Renal cortical epithelial cell (primary cell): ENCODE measurements at places on chromosomes 1 and 21. TPM values are rescaled to one million over a fixed set of nuclear protein-coding genes. Genes with fewer than 3 reads are reported as not detected.

DNA sequence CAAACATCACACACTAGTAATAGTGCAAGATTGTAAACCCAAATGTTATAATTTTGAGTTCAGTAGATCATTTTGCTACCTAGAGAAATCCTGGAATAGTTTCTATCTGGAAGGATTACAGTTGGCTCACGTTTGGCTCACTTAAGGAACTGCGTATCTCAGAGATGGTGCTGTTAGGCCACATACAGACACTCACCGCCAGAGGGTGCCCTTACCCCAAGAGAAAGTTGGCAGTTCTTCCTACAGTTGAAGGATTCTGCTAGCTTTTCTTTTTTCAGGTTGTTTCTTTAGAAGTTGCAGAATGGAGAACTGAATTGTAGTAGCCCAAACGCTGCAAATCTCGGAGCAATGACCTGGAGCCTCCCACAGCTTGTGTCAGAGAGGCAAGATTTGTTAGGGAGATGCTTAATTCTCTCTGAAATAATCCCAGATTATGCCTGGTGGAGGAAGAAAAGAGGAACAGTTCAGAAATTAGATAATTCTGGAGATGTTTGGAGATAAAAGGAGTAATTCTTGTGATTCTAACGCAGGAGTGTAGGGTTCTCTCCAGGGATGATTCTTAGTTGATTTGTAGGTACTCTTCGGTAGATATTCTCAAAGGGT, 87.9 kb upstream of the PAPPA2 start:
- peak; percentile 75 for DNase-seq

GRCh38 chr1:185420588-185421081, 103.6 kb upstream of the IVNS1ABP start:
- no peak for DNase-seq

- no peak for DNase-seq
Measured at GRCh38 chr1:109721042-109721441, 9.0 kb downstream of the GSTM5 start.

DNA sequence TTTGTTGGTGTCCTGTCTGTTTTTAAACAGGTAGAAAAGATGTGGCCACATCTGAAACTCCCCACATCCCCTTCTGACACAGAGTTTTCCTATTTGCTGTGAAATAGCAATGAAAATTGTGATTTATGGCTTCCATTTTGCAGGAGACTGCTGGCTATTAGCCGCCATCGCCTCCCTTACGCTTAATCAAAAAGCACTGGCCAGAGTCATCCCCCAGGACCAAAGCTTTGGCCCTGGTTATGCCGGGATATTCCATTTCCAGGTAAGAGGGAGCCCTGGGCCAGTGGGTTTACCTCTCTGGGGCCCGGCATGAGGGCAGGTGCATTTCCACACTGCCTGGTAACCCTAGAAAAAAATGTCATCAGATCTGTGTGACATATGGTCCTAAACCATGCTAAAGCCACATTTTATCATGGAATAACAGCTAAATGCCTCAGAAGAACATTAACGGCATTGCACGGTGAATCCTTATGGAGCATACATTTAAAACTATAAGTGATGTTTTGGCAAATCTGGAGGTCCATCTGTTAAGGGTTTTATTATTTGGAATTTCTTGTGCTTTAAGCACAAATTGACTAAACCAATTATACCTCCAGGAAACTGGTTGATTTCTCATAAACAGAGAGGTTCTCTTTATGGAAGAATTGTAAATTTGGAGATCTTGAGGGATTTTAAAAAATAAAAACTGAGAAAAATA, 12.3 kb downstream of the CAPN9 start:
- DNase-seq = no peak

PRR9 gene
- not detected in 2 replicates for total RNA-seq

DNA sequence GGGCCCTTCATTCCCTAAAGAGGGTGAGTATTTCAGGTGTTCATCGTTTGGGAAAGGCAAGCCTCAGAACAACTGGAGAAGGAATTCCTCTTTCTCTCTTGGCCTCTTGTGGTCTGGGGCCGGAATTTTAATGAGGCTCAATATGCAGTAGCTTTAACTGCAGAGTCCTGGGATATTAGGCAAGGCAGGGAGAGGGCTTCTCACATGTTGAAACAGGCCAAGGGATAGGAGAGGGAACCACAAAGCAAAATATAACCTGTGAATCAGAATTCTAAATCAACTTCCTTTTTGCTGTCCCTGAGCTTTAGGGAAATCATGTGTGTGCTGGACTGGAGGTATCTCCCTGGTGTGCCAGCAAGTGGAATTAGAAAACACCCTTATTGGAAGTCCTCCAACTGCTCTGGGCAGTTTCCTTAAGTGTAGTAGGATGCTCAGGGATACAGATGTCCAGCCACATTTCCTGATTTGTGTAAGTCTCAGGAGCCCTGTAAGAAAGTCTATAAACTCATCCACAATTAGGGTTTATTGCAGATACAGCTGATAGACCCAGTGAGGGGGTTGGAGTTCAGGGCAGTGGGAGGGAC, 215.8 kb upstream of the ZRANB2 start:
- DNase-seq = peak; percentile 13

- DNase-seq = no peak
Measured at GRCh38 chr1:163382395-163382794, 60.6 kb downstream of the NUF2 start.

GRCh38 chr1:84493747-84494146, 12.4 kb upstream of the SPATA1 start:
- DNase-seq = no peak
